Iris pigment epithelial cell (primary cell): ENCODE measurements at places on chromosomes 16 and 17.

GRCh38 chr17:69593351-69593715, 178.8 kb downstream of the MAP2K6 start:
- DNase-seq, result no peak

- no peak for DNase-seq
These were observed 9.5 kb downstream of the ADGRG1 start for GRCh38 chr16:57637965-57638364.

- no peak for DNase-seq
These were observed 73.0 kb downstream of the SLC6A2 start for GRCh38 chr16:55728797-55729196.

GRCh38 chr17:21463204-21463661, 87.1 kb downstream of the KCNJ12 start:
- DNase-seq, result no peak

DNA sequence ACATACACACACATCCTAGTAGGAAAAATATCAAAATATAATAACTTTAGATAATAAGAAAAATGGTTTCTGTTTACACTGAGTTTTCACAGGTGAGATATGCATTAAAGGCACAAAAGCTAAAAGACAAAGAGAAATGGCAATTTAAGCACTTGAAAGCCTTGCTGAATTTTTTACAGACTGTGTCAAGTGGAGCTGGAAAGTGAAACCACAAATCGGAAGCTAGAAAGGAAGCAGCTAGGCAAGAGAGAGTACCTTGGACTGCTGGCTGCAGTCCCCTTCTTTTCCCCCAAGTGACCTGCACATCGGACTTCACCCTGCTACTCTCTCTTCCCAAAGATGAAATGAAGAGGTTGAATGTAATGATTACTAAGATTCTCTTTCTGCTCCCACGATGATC, 135.1 kb downstream of the CDH13 start:
- peak; percentile 66 for DNase-seq

GRCh38 chr16:49575346-49576172, 202.0 kb downstream of the C16orf78 start:
- DNase-seq, result no peak

DNA sequence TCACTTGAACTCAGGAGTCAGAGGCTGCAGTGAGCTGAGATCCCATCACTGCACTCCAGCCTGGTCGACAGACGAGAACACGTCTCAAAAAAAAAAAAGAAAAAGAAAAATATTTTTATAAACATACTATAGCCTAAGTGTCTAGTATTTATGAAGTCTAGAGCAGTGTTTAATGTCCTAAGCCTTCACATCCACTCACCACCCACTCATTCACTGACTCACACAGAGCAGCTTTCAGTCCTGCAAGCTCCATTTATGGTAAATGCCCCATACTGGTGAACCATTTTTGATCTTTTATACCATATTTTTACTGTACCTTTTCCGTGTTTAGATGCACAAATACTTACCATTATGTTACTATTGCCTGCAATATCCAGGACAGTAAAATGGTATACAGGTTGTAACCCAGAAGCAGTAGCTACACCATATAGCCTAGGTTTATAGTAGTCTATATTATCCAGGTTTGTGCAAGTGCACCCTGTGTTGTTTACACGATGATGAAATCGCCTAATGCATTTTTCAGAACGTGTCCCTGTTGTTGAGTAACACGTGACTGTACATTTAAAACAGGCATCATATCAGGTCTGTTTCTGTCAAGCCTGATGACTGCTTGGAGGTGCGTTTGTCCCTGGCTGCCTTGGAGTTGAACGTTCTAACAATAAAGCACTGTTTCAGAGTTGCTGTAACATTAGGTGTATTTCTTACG, 10.1 kb downstream of the NUDT7 start:
- DNase-seq, result peak; percentile 93

GRCh38 chr17:79220201-79220712, 145.6 kb downstream of the ENGASE start:
- no peak for DNase-seq

DNA sequence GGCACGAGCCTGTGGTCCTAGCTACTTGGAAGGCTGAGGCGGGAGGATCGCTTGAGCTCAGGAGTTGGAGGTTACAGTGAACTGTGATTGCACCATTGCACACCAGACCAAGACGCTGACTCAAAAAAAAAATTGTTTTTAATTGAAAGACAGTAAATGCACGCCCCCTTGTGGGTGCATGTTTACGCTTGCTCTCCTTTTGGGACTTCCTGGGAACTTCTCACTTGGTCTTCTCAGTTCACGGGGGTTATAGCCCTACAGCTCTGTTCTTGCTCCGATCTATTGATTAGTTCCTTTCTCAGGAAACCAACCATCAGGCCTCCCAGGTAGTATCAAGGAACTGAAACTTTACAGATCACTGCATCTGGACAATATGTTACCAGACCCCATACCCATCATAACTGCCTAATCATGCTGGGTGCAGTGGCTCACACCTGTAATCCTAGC, 14.2 kb upstream of the RIPOR1 start:
- DNase-seq, result peak; percentile 85

- DNase-seq, result no peak
These were observed 7.4 kb downstream of the POLR2A start for GRCh38 chr17:7491583-7491982.

DNA sequence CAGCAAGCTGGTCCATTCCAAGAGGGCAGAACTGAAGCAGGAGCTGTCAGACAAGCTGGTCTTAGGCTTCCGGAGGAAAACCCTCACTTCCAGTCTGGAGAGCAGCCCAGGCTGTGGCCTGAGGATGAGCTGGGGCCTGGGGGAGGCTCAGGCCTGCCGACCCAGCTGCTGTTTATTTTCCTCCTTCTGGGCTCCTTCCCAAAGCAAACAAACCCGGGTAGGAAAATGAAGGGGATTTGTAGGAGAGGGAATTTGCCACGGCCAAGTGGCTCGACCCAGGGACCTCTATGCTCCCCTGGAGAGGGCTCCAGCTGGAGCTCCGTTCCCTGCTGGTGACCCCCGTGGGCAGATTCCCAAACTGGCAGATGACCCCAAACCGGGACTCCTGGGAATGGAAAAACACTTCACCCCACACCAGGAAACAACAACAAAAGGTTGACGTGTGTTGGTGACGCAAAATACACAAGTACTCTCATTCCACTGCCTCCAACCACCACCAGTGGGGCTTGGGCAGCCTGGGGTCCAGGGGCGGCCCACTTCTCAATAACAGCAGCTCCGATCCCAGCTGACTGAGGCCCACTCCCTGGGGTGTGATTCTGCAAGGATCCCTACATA, 8.8 kb downstream of the JUP start:
- DNase-seq, result peak; percentile 94

GRCh38 chr16:75433732-75434413, 570 bp upstream of the CFDP1 start:
- peak; percentile 98 for DNase-seq

- no peak for DNase-seq
These were observed 28.6 kb upstream of the NUDT16L1 start for GRCh38 chr16:4664538-4665418.

- no peak for DNase-seq
These were observed 58.2 kb downstream of the STX8 start for GRCh38 chr17:9517396-9517795.

DNA sequence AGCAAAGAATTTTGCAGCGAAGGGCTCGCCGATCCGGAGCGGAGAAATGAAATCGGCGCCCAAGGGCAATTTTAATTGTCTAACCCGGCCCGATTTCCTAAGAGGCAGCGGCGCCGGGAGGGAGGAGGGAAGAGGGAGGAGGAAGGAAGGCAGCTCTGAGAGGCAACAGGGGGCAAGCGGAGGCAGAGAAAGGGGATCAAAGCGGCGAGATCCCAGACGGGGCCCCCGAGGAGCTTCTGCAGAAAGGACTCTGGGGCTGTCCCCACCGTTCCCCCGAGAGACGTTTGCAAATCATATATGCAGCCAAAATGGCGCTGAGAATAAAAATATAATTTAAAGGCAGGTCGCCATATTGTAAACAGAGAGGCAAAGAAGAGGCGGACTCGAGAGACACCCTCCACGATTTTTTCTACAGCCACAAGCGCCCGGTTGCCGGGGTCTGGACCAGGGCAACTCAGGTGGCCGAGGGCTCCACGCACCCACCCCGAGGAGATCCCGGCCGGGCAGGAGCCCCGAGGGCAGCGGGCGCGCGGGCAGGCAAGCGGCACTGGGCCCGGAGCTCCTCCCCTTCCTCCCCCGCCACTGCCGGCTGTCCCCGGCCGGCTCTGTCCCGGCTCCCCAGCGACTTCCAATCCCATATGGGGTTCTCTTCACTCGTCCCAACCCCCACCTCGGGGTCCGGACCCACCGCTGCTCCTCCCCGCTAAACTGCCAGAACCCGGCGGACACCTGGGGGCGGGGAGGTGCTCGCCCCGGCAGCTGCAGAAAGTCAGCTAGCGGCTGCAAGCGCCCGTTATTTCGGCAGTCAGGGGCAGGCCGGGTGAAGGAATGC, 1.9 kb downstream of the PHF12 start:
- DNase-seq, result peak; percentile 54

- DNase-seq, result peak; percentile 2
These were observed 51.0 kb upstream of the IRX5 start for GRCh38 chr16:54879681-54880080.

DNA sequence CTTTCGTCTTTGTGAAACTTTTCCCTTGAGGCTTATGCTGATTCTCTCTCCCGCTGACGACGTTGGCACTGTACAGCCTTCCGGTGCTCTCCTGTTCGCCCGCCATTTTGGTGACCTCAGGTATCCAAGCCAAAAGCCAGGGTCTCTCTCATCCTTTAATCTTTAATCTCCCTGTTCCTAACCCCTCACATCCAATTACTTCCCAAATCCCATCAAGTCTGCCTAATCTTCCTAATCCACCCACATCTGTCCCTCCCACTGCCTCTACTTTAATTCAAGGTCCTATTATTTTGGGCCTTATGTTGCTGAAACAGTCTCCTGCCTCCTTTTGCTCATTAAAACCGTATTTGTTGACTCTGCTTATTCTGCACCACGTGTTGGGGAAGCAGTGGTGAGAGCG, 7.3 kb downstream of the WRAP53 start:
- no peak for DNase-seq

DNA sequence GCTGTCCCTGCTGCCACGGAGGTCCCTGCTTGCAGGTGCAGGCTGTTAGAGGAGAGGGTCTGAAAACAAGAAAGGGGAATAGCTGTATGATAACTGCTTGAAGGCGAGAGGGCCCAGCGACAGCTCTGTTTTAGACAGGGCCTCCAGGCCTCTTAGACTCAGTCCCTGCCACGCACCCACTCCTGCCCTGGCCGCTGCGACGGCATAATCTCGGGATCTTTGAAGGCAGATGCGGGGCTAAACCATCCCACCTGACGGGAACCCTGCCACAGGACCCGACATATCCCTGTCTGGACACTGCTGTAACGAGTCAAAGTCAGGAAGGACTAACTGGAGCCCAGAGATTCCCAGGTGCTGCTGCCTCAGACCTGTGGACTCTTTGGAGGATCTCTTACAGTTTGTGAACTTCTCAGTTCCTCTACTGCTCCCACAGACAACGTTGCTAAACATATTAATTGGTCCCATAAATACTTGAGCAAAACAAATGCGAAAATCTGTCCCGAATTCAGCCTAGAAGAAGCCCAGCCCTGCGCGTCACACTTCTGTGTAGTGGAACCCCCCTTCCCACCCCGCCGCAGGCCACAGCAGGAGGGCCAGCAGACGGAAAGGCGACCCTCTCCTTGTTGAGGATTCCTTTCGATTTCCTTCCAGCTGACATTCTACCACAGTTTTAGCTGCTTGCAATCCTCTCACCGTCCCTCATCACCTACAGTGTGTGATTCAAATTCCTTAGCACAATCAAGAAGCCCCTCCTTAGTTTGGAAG, 998 bp upstream of the TMEM11 start:
- peak; percentile 27 for DNase-seq

GRCh38 chr16:84074721-84075120, 32.1 kb upstream of the SLC38A8 start:
- no peak for DNase-seq

DNA sequence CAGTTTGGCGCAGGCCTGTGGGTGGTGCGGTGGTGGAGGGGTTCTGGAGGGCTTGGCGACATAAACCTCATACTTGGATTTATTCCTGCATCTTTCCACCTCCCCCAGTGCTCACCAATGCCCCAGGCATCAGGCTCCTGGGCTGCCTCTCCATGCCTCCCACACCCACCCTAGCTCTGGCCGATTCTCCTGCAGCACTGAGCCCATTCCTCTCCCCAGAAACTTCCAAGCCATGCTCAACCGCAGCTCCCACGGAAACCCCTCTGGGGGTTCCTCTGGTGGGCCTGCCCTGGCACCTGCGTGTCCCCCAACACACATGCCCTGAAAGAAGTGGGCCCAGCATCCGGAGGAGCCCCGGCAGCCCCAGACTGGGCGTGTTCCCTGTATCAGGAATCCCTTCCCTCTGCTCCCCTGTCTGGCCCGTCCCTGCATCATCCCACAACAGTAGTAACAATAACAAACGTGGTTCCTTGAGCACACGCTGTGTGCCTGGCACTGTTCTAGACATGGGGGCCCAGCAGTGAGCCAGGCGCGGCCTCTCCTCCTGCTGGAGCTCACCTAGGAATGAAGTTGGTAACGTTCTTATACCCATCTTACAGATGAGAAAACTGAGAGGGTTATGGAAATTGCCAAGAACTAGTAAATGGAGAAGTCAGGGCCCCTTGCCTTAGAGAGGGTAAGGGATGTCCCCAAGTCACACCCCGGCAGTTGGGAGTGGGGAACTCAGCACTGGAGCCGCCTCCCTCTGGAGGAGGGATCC, 2.3 kb downstream of the PRSS21 start:
- DNase-seq, result no peak

DNA sequence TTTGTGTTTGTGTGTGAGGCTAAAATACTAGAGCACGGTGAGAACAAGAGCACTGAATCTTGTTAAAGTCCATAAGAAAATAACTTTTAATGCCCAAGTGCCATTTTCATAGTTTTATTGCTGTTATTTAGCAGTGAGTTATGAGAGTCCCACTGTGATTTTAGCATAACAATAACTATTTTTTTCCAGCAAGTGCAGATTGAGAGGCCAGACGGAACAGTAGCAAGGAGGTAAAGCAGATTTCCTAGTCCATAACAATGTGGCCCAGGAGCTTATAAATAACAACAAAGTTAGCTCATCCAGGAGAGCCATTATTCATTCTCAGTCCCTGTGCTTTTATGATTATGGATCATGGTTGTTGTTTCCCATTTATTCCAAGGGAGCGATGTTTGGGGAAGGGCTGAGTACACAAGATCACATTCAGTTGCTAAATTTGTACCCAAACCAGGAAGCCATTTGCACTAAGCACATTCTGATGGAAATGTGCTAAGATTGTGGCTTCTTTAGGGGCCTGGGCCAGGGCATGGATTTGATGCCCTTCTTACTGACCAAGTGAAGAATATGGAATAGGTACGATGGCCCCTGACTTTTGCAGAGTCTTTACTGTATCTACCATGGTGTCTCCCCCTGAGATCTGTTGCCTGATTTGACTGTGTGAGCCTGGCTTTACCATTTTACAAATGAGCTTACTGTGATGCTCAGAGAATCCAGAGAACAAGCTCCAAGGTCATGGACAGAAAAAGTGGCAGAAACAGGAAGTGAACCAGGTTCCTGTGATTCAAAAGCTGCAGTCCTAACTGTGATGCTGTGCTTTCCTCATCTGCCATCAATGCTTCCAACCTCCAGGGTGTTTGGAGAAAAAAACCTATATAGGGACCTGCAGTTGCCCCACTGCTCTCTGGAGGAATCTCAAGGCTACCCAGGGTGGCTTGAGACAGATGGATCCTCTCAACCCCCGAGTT, 204.7 kb upstream of the HSBP1 start:
- no peak for DNase-seq

- no peak for DNase-seq
These were observed 8.6 kb downstream of the SLC47A2 start for GRCh38 chr17:19707728-19708221.

GRCh38 chr16:29012913-29013553, 28.2 kb downstream of the LAT start:
- DNase-seq, result no peak
